Right ventricle myocardium inferior (tissue), 1 donor: ENCODE measurements at places on chromosomes 5 and 9. TPM values are rescaled to one million over a fixed set of nuclear protein-coding genes. Genes with fewer than 3 reads are reported as not detected.

- DNase-seq = no peak
Observed at GRCh38 chr9:16682273-16682672, 188.2 kb downstream of the BNC2 start.

Gene SH3RF2
- total RNA-seq = 267 TPM

DNA sequence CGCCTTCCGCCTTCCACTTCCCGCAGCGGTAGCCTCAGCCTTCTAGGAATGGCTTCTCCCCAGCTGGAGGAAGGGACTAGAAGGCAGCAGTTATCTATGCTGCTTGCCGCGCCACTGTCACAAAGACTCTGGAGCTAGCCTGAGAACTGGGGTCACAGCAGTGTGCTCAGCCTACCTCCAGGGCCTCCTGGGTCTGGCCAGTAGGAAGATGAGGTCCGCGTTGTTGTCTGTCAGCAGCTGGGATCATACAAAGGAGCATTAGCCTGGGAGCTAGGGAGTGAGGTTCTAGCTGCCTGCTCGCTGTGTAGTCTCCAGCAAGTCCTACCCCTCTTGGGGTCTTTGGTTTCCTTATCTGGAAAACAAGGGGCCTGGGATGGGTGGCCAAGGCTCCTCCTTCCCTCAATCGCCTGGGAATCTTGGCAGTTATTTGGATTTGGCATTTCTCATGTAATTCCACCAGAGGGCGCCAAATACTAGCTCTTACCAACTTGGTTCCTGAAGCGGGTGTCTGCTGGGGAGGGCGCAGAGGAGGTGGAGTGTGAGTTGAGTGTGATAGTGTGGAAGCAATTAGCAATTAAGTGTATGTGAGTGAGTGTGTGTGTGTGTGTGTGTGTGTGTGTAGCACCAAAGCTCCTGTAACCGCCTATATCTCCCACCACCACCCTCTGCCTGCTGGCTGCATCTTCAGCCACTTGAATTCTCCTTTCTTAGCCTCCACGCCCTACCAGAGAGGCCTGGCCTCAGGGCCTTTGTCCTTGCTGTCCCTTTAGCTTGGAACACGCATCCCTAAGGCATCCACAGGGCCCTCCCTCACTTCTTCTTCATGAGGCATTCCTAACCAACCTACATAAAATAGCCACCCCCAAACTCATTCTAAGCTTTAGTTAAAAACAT, 97.1 kb downstream of the ENTREP1 start:
- DNase-seq = no peak

GRCh38 chr9:128886211-128886891, 4.4 kb downstream of the LRRC8A start:
- no peak for DNase-seq

DNA sequence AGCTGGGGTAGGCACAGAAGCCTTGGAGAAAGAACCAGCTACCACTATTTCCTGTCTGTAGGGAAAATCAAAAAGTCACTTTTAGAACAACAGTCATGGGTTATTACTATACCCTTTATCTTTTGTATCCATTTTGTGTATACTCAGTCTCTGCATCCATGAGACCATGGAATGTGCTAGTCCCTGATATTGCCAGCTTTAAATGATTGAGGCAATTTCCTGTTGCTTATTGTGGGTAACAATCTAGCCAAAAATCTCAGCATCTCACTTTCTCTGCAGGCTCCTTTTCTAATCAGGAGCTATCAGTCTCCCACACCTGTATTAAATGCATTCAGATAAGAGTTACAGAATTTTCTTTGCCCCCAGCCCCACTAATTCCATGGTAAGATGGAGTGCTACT, 968 bp upstream of the KDM3B start:
- no peak for DNase-seq

Gene AFAP1L1
- total RNA-seq = 46.9 TPM

Gene CAVIN4
- total RNA-seq = 79.3 TPM

Gene PCDHA13
- total RNA-seq = not detected

DNA sequence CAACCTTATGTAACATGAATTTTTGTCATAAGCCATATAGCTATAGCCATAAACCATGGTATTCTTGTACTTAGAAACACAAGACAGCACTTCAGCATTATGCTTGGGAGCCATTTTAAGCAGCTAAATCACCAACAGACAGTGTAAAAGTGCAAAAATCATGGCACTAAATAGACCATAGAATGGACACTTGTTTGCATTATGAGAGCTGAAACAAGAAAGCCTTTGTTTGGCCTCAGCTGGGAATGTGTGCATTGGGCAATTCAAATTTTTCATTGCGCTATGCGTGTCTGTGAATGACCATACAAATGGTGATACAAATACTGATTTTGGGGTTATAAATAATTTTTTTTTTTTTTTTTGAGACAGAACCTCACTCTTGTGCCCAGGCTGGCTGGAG, 23.7 kb downstream of the KDM4C start:
- DNase-seq = no peak

DNA sequence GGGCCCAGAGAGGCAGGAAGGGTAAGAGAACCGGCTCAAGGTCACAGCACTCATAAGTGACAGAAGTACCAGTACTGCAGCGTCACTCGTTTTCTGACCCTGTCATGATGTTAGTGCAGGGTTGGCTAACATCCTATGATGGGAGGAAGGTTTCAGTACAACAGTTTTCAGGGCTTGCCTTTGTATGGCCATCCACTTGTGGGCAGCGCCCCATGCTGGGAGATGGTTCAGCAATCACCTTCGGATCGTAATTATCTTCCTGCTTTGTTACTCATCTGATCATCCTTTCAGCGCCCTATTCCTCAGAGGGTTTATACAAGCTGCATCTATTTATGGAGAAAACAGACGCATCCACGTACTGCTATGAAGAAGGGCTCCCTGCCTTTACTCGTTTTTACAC, 2.4 kb downstream of the MAP1B start:
- no peak for DNase-seq

Gene NCS1
- 5.0 TPM for total RNA-seq
